ENCODE measurements at places on chromosomes 5 and 9.

DNA sequence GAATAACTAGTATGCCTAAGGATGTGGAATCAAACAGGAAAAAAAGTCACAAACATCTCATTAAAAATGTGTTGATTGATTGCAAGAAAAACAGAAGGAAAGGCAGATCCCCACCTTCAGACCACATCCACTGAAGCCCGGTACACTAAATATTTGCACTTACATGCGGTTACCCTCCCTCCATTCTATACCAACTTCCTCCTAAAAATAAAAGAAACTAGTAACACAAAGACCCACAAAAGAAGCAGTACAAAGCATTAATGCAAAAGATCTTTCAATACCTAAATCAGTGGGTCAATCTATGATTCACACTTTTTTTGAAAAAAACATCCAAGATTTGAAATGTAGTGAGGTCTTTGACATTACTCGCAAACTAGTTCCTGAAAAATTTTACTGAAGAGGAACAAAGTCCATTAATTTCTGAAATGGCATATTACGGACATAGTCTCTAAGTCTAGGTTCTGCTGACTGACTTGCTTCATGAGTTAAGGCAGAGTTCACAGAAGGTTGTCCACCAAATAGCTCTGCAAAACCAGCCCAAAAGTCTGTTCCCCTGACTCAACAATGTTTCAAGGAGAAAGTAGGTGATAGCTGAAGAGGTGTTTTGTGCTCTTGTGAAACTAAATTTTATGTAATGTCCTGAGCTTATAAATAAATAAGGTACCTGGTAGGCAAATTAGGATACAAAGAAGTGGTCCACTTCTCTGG is 100.7 kb downstream of the PAM start:
- no peak for DNase-seq

DNA sequence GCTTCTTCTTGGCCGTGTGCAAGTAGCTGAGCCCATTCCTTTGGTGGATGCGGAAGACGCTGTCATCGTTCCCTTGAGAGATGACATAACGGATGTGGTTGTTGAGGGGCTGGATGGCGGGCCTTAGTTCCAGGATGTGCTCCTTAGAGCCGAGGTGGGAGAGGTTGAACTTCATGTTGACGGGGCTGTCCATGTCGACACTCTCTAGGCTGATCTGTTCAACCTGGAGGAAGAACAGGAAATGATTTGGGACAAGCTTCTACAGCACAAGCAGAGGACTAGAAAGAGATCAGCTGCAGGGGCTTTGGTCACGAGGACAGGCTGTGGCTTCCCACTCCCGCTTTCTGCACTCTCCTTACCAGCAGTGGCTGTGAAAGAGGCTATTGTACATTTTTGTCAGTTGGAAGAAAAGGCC is 176.0 kb downstream of the SLC12A2 start:
- no peak for DNase-seq

DNA sequence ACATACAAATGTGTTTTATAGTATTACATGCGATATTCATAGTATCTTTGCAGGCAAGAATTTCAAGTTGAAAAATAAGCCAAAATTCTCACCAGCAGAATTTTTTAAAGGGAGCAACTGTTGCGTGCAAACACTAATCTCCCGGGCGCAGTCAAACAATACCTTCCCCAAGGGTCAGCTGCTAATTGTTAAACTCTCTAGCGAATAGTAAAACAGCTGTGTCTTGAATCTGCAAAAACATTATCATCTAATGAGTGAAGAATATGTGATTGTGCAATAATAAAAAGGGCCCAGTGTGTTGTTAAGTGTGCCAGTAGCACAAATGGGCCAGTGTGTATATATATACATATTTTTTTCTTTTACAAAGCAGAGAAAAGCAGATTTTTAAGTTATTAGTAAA is 131.4 kb downstream of the CCDC192 start:
- no peak for DNase-seq

DNA sequence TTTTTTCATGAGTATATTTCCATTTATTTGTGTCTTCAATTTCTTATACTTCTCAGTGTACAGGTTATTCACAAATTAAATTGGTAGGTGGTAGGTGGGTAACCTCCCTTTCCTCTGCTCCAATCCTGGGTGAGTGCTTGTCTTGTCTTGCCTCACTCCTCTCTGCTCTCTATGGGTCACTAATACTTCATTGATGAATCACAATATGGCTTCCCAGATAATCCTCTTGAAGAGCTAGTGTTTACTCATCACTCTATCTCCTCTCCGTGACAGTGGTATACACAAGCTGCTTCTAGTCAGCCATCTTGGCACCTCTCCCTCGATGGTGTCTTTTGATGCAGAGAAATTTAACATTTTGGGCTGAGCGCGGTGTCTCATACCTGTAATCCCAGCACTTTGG is 331.8 kb upstream of the NMUR2 start:
- no peak for DNase-seq

DNA sequence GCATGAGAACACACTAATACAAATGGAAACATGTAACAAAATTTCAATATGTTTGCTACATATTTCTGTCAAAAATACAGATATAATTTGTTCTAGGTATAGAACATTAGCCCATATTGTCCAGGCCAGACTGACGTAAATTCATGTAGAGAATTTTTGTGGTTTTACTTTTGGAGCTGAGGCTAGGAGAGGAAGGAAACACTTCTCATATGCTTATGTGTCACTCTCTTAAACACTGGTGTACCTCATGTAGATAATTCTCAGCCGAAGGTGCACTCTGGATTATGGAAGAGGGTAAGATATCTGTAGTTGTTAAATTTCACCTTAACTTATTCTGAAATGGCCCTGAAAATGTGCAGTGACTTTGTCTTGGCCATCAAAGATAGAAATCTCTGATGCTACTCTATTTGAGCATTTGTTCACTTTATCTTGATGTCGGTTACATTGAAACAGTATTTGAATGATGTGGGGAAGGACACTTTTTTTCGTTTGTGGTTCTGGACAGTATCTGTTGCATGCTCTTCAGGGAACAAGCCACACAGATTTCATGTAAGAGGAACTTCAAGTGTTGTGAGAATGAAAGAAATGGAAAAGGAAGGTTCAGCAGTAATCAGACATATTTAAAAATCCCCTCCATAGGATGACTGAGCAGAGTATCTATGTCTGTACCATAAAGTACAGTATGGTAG is 202.7 kb downstream of the SPATA31D1 start:
- DNase-seq, result no peak

GRCh38 chr5:151672516-151672915 is 14.2 kb downstream of the SPARC start:
- DNase-seq, result no peak

DNA sequence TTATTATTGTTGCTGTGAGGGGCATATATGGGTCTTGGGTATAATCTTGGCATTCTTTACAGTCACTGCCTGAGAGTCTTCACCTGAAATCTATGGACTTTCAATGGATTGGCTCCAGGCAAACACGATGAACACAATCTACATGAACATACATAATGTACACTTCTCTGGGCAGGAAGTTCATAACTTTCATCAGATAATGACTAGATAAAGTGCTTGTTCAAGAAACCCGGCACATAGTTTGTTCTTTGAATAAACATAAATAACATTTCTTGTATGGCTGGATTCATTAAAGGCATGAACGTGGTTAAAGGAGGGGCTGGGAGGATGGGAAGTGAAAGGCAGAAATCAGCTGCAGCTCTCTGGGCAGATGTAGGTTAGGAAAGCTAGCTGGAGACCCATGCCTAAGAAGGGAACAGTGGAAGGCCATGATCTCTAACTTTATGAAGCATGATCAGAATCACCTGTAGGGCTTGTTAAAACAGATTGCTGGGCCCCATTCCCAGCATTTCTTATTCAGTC is 306.9 kb upstream of the EFNA5 start:
- no peak for DNase-seq

- DNase-seq, result no peak
Measured at GRCh38 chr5:116237917-116238500, 153.2 kb downstream of the COMMD10 start.

DNA sequence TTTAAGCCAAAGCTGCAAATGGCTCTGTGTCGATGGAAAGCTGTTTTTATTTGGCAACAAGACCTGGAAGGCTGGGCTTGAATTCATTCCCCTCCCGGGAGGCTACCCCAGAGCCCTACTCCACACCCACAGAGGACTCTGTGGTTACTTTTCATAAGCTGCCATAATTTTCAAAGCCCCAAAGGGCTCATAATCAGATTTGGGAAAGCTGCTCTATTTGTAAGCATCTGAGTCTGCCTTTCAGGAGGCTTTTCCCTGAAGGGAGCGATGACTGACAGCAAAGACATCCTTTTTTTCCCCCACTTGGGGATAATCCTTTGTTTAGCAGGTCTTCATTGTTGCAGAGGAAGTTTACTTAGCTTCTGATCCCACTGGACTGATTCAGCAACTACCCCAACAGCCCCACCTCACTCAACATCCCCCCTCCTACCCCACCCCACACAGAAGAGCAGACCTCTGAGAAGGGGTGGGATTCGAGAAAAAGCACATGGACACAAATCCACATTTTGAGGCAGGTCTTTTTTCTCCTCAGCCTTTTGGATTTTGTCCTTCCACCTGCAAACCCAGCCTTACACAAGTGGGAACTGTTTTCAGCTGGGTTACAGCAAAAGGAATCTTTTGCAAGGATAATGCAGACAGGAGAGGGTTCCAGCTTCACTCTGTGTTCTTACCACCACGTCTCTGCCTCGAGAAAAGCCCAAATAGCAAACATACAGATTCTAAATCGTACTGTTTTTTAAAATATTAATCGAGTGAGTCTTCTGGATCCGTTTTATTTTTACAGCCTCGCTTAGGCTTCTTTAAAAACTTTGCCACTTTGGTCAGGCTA is 244.4 kb upstream of the TUT7 start:
- no peak for DNase-seq
